T-helper 1 cell (primary cell): ENCODE measurements at places on chromosomes 7 and 10.
A peak's percentile ranks its signal among the peaks of the same experiment; 100 is the strongest.

- DNase-seq, result no peak
These were observed 192.3 kb downstream of the EVX1 start for GRCh38 chr7:27434756-27435400.

GRCh38 chr7:41292487-41292886 is 410.4 kb downstream of the INHBA start:
- no peak for DNase-seq

DNA sequence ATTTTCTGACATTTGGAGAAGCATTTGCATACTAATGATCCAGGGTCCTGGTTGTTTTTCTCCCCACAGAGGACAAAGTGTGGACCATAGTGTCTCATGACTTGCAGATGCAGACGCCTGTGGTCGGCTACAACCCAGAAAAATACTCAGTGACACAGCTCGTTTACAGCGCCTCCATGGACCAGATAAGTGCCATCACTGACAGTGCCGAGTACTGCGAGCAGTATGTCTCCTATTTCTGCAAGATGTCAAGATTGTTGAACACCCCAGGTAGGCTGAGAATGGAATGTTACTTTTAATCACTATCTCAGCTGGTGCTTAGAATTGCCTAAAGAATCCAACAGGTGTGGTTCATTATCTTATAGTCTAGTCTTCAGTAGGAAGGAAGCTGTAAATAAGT is 951.5 kb upstream of the C7orf33 start:
- no peak for DNase-seq

GRCh38 chr10:123884907-123885381 is 6.7 kb downstream of the CPXM2 start:
- DNase-seq, result no peak

DNA sequence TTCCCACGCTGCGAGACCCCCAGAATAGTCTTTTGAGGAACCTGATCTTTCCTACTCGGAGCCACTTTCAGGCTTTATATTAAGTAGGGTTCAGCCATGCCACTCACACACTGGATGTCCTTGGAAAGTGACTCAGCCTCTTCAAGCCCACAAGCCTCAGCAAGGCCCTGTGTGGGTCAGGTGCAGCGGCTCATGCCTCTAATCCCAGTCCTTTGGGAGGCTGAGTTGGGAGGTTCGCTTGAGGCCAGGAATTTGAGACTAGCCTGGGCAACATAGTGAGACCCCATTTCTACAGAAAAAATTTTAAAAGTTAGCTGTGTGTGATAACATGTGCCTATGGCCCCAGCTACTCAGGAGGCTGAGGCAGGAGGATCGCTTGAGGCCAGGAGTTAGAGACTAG is 119.7 kb upstream of the TNRC18 start:
- no peak for DNase-seq

- DNase-seq, result no peak
These were observed 89.0 kb upstream of the PIK3CG start for GRCh38 chr7:106775975-106776607.

DNA sequence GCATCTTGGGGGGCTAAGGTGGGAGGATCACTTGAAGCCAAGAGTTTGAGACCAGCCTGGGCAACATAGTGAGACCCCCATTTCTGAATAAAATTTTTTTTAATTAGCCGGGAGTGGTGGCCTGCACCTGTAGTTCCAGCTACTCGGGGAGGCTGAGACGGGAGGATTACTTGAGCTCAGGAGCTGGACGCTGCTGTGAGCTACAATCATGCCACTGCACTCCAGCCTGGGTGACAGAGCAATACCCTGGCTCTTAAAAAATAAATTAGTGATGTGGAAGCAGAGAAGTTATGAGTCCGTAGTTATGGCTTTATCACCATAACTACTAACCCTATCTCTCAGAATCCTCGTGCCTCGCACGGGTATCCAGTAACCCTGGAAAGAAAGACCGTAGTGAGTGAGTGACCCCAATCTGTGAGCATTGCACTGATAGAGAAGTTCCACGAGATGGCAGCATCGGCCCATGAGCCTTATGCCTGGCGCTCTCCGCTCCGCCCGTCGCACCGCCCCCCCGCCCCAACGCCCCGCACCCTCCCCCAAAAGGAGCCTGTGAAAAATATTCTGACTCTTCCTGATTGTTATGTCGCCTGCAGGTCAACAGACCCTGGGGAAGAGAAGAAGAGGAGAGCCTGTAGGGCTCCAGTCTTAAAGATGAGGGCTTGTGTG is 4.9 kb upstream of the SLC29A3 start:
- DNase-seq, result peak; percentile 38

DNA sequence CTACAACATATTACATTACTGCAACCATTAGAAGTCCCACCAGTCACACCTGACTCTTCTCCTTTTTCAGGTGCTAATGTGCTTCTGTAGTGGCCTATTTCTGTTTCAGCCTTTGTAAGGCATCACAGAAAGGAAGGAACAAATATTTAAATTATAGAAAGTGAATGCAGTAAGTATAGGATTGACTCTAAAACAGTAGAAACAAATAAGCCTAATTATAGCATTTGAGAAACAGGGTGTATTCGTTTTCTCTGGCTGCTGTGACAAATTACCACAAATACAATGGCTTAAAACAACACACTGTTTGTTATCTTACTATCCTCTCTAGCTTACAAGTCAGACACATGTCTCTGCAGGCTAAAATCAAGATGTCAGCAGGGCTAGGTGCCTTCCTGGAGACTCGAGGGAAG is 69.4 kb downstream of the CCSER2 start:
- DNase-seq, result no peak

GRCh38 chr7:12646139-12646538 is 41.3 kb upstream of the ARL4A start:
- DNase-seq, result no peak

DNA sequence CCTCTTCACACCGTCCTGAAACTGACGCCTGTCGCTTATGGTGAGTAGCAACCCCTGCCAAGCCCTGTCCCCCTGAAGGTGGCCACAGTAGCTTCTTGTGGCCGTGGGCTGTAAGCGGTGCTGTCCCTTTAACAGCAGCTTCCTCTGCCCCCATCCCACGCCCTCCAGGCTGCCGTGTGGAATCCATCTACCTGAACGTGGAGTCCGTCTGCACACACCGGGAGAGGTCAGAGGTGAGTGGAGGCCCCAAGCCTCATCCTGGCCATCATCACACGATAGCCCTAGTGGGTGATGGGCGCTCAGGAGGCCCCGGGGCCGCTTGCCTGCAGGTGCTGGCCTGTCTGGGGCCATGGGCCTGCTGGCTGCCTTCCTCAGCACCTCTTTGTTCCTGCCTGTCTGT is 21.2 kb downstream of the PFKFB3 start:
- no peak for DNase-seq

DNA sequence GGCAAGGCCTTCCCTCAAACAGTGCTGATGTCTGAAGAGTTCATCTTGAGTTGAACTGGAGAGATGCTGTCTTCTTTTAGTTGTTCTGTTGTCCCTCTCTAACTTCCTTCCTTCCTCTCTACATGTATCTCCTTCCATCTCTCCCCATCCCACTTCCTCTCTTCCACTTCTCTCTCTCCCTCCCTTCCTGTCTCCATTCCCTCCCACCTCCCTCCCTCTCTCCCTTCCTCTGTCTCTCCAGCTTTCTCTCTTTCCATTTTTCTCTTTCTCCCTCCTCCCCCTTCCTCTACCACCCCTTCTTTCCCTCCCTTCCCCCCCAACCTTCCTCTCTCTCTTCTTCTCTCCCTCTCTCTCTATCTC is 40.7 kb upstream of the TNS3 start:
- DNase-seq, result no peak

DNA sequence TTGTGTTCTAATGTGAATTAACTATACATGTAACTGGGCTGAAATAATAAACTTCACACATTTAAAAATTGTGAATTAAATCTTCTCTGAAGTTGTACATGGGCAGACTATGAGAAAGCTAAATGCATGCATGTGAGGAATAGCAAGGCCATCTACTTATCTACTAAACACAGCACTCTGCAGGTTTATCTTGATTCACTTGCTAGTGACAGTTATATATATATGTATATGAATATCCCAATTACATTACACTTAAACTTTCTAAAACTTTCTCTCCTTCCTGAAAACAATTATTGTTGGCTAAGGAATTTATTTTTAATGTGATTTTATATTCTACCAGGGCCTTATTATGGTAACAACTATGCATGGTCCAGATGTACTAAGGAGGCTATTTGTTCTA is 5.1 kb upstream of the SP4 start:
- DNase-seq, result no peak

GRCh38 chr10:78203915-78204818 is 170.5 kb downstream of the RPS24 start:
- DNase-seq, result no peak

DNA sequence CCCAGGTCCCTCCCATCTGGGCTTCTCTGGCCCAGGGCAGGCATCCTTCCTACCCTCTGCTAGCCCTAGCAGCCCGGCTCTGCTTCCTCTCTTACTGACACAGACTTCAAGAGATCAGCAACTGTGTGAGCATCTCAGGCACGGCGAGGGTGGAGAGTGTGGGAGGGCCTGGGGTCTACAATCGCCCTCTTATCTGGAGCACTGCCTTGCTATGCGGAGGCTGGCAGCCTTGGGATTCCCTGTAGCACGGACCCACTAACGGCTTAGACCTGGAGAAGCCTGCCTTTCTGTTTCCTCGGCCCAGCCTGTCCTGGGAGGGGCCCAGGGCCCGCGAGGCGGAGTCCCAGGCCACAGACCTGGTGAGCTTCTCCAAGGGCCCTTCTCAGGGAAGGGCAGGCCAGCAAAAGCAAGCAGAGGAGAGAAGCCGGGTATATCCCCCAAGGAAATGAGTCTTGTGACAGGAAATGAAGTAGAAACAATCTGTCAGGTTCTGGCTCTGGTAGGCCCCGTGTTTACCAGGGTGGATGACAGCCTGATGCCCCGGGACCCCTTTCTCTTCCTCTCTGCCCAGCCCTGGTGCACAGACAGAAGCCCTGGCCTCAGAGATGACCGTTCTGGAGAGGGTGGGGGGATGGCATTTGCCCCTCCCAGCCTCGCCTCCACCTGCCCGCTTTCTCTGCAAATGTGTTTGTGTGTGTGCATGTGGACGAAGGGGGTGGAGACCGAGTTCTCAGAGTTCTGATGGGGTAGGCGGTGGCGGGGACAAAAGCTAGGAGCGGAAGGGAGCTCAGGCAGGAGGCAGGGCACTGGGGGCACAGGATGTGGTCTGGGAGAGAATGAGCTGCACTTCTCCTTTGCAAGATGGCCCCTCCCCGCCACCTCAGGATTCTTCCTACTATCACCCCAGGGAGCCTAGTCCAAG is 2.5 kb downstream of the LRCH4 start:
- DNase-seq, result peak; percentile 45

DNA sequence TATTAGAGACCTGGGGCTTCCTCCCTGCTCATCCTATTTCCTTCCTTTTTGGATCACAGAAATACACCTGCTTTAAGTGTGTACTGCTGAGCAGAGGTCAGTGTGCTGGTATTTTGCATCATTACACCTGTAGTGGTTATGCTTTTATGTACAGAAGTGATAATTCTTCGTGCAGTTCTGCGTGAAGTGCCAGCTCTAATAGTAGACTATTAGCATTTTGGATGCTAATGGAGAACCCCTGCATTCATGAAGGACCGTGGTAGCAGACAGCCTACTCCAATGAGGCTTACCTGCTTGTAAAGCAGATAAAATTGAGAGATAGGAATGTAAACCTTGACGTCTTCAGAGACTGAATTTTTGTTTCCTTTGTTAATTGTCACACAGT is 114.3 kb downstream of the CDK14 start:
- DNase-seq, result no peak

- DNase-seq, result no peak
These were observed 42.3 kb upstream of the HMX3 start for GRCh38 chr10:123093489-123093888.

DNA sequence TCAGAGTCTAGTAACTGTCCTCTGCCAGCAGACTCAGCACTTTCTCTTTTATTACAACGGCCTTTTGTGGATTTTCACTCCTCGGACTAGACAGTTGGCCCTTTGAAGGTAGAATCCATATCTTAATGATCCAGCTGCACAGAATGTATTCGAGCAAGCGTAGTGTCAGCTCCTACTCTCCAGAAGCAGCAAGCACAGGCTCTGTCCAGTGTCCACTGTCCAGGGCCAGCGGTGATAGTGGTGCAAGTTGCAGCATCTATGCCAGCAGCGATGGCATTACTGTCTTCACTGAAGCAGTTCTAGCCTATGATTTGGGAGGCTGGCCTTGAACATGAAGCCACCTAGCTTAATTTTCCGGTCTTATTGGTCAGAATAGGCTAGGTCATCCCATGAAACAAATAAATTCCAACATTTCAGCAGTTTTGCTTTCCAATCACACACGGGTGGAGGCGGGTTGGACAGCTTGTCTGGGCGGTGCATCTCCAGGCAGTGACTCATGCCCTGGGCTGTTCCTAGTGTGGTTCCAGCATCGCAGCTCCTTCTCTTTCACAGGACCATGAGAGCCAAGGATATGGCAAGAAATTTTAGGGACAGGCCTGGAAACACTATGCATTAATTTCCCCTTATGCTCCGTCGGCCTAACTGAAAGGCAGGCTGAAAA is 108.6 kb upstream of the KCNMA1 start:
- DNase-seq, result no peak

DNA sequence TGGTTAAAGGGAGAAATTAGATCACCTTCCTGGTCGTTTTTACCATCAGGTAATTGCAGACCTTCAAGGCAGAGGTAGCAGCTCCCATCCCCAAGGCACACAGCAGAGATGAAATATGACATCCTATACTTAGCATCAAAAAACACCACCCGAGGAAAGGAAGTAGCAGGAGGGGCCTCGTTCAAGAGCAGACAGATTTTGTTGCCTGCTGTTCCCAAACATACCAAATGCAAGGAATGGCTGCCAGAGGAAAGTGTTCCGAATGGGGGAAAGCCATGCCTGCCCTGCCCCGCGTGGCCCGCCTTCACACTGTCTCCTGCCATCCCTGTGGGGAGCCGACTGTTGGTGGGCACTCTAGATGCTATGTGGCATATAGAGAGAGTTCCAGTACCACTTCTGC is 18.0 kb downstream of the FKBP6 start:
- DNase-seq, result no peak

GRCh38 chr10:6802759-6803426 is 222.8 kb upstream of the PRKCQ start:
- DNase-seq, result no peak

DNA sequence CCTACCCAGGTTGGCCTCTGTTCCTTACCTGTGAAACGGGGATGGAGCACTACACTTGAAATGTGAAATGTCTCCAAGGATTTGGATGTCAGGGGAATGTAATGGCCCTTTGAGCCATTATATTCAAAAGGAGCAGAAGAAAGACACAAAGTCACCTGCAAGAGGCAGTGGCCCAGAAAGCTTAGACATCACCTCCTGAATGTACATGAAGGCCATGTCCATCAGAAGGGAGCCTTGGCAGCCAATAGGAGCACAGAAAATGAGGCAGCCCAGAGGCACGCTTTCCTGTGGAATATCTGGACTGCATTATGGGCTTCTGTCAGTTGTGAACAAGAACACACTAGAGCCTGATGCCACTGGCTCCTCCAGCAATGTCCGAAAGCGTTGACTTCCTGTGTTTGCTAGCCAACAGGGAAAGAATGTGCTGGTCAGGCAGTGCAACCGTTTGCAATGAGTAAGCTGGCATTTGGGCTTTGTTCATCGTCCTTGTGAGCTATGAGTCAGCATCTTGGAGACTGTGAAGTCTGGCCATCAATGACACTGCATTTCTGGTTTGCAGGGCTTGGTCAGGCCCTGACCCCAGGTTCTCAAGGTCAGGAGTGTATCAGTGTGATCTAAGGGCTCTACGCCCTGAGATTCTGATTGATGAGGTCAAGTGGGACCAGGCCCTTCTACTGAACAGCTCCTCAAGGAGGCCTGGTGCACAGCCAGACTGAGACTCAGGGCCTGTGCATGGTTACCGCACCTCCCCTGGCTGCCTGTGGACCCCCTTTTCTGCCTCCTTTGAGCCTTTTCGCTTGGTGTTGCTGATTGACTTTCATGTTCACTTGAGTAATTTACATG is 222.4 kb downstream of the RPS24 start:
- no peak for DNase-seq
